Mucosa of gallbladder (tissue), 1 donor: ENCODE measurements at places on chromosomes 2 and 18. TPM values are rescaled to one million over a fixed set of nuclear protein-coding genes. Genes with fewer than 3 reads are reported as not detected.

- DNase-seq = peak; percentile 63
Observed at GRCh38 chr2:43293744-43294695, 67.6 kb upstream of the ZFP36L2 start.

- no peak for DNase-seq
Observed at GRCh38 chr18:11283479-11284161, 134.3 kb upstream of the PIEZO2 start.

GRCh38 chr2:127080226-127080937, 26.6 kb downstream of the BIN1 start:
- peak; percentile 61 for DNase-seq

GRCh38 chr18:67410075-67411070, 106.1 kb downstream of the DSEL start:
- DNase-seq = no peak

GRCh38 chr2:237557633-237558015, 8.8 kb upstream of the PRLH start:
- no peak for DNase-seq

DNA sequence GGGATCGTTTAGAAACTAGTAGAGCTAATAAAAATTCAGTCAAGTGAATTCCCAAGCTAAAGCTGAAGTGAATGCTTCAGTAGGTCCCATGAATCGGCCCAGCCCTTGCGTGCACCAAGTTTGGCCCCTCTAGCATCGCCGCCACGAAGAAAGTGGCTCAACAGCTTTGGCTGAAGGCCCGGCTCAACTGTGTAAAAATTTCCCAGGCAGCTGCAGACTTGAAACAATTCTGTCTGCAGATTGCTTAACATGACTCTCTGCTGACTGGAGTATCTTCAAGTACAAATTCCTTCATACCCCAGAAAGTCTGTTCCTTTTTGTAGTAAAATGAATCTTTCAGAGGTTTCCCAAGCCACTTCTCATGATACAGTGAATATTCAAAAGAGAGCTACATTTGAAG, 32.7 kb downstream of the ALMS1 start:
- DNase-seq = peak; percentile 43

- no peak for DNase-seq
Observed at GRCh38 chr2:100888601-100889000, 68.7 kb downstream of the NPAS2 start.

DNA sequence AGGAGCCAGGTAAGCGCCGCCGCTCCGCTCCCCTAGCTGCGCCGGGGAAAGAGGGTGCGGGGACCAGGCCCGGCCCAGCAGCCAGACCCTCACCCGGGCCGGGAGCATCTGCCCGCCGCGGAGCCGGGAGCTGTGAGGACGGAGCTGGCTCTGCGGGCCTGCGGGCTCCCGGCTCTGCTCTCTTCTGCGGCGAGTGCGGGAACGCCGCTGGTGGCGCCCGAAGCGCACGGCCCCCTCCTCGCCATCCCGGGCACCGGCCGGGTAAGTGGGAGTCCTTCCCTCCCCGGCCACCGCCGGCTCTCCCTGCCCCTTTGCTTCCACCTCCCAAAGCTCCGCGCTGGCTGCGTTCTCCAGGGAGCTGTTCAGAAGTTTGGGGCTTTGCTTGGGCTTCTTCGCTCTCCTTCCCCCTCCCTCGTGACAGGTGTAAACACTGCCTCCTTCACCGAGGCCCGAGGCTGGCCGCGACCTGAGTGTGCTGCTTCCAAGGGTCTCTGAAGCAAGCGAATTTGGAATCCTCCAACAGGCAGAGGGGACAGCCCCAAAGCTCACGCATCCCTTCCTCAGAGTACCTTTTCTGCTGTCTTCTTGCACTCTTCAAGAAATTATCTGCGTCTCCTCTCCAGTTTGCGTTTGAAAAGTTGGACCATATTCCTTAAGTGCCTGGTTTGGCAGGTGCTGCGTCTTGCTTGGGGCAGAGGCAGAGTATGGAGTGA, 632 bp downstream of the AFTPH start:
- no peak for DNase-seq

DNA sequence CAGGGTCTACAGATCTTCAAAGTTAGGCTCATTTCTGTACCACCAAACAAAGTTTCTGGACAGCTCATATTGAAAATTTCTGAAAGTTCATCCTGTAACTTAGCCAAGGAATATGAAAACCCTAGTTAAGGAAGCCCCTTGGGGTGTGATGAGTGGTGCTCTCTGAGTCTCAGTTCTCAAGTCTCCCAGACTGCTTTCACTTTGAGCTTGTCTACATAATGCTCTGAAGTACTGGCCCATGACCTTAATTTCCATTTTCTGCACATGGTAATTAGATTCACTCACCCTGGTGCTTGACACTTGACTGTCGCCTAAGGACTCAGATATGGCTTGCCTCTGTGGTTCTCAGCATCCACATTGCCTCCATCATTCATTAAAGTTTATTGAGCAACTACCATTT, 51.7 kb upstream of the SATB2 start:
- DNase-seq = no peak

- no peak for DNase-seq
Observed at GRCh38 chr2:33494877-33495641, 18.6 kb downstream of the RASGRP3 start.

DNA sequence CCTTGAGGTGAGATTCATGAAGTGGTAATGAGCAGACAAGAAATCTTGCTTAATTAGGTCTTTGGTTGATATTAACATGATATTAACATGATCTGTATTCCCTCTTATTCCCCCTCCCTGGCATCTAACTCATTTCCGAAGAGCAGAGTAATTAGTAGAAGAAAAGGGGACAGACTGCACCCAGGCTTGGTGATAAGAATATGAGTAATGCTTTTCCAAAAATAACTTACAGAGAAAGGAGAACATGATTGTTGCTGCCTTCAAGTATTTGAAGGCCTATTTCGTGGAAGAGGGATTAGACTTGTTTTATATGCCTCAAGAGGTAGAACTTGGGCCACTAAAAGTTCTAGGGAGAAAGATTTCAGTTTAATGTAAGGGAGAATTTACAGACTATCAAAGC, 130.6 kb upstream of the ATP5MC3 start:
- no peak for DNase-seq

GRCh38 chr18:32040936-32041335, 22.3 kb downstream of the RNF125 start:
- DNase-seq = no peak

DNA sequence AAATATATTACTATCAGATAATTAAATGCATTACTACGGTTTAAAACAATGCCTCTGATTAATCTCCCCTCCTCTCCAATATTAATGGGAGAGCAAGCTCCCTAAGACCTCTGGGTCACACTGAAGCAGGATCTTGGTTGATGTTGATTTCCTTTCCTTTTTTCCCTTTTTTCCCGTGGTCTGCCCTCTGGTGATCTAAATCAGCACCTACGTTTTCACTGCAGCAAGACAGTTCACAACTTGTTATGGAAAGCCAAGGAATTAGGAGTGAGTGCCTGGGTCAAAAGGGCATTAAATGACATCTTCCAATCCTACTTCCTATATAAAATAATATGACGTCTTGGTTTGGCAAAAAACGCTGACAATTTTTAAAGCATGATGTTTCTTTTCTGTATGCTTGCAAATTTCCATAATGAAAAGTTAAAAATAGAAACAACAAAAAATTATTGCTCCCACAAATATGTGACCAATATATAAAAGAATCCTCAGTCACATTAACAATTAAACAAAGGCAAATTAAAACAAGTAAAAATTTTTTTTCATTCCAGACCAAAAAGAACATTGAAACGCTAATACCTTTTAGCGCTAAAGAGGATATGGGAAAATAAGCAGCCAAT, 7.9 kb upstream of the CFAP36 start:
- DNase-seq = no peak

The CHMP3 gene
- total RNA-seq = 142 TPM

The TUBA4B gene
- total RNA-seq = not detected
